ENCODE measurements at places on chromosomes 3 and 15. TPM values are rescaled to one million over a fixed set of nuclear protein-coding genes. Genes with fewer than 3 reads are reported as not detected.

NR2E3 gene
- not detected for total RNA-seq

TRIM42 gene
- total RNA-seq = not detected

RBP2 gene
- total RNA-seq = not detected

SYNPR gene
- total RNA-seq = not detected

FOXB1 gene
- not detected for total RNA-seq

ICE2 gene
- 13.5 TPM for total RNA-seq

C3orf33 gene
- 3.8 TPM for total RNA-seq

PCLAF gene
- total RNA-seq = 52.0 TPM

CCR1 gene
- total RNA-seq = 0.27 TPM

MRPL46 gene
- total RNA-seq = 65.1 TPM

ANKRD63 gene
- total RNA-seq = not detected

Measured in HT1080 (cell line).